ENCODE measurements at places on chromosomes 7 and 10.
A peak's percentile ranks its signal among the peaks of the same experiment; 100 is the strongest.

DNA sequence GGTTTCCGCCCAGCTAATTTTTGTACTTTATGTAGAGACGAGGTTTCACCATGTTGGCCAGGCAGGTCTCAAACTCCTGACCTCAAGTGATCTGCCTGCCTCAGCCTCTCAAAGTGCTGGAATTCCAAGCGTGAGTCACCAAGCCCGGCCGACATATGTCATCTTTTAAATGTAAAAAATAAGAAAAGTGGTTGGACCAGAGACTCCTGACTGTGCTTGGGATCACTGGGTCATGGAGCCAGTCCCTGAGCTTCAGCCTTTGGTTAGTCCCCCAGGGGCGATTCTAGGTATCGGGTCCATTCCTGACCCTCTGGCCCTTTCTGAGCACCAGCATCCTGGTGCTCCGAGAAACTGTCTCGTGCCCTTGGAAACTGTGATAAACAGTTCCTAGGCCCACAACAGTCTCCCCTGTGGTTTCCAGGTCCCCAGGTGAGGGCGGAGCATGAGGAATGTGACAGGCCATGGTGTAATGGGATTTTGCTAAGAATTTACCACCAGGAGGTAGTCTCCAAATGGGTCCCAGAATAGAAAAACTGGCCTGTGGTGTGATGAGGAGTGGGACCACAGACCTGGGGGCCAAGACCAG lies 32.8 kb downstream of the UBTD1 start:
- no peak for DNase-seq

- DNase-seq, result no peak
Observed at GRCh38 chr7:117582219-117582704, 102.4 kb downstream of the CFTR start.

DNA sequence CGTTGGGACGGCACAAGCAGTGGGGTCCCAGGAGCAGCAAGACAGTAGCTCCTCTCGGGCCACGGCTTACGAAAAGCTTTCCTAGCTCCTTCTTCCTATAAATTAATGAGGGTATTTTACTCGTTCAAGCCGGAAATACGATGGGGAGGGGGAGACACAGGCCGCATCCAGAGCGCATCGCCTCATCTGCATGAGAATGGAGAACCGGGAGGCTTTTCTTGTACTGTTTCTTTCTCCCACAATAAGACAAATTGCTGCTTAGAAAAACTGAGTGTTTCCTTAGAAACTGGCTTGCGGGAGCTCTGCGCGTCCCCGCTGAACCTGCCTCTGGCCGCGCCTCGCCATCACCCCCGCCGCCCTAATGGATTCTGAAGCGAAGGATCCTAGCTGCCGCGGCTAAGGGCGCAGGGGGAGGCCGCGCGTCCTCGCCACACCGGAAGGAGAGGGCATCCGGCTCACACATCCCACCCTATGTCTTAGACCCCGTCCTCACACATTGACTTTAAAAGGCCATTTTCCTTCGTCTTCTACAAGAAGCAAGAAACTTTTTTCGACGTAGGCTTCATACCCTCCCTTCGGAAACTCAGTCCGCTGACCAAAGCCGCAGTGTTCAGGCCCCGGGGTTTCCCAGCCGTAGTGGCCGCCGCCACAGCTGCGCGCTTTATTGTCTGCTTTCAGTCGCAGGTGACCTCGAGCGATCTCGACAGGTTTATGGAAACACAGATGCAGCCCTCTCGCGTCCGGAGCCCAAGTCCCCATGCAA lies 8.8 kb downstream of the NXPH1 start:
- DNase-seq, result peak; percentile 49

- DNase-seq, result peak; percentile 33
Observed at GRCh38 chr7:16066805-16067459, 354.4 kb downstream of the CRPPA start.

DNA sequence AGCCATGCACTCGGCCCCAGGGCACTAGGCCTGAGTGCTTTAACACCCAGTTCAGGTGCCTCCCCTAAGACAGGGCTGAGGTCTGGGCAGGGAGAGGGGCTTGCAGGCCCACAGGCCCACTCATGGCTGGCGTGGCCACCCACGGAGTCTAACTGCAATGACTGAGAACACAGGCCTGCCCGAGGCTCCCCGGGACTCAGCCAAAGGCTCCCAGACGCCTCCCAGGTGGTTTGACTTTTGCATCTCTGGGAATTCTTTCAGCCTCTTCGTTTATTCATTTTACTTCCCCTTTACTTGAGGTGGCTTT lies 37.3 kb downstream of the PTPRN2 start:
- no peak for DNase-seq

DNA sequence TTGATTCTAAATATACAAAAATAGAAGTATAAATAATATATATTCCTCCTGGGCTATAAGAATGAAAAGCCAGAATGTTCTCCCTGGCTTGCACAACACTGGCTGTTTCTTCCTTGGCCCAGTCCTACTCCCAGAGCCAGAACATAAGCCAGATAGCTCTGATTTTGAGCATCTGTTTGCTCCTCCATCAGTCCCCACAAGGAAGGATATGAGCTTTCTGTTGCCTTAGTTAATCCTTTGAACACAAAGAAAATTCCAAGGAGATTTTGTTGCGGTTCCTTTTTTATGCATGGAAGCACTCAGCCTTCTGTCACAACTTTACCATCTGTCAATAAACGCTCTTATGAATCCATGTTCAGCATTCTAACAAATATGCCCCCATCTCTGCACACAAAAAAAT lies 361.8 kb downstream of the IPMK start:
- peak; percentile 86 for DNase-seq

GRCh38 chr7:87933953-87934698 lies at the start of gene ADAM22:
ADAM22 (plus strand) TSS chr7:87934251; CDS start chr7:87934466, 215 bp downstream.
- peak; percentile 96 for DNase-seq

GRCh38 chr10:128892005-128892404 lies 575.0 kb upstream of the MGMT start:
- no peak for DNase-seq

DNA sequence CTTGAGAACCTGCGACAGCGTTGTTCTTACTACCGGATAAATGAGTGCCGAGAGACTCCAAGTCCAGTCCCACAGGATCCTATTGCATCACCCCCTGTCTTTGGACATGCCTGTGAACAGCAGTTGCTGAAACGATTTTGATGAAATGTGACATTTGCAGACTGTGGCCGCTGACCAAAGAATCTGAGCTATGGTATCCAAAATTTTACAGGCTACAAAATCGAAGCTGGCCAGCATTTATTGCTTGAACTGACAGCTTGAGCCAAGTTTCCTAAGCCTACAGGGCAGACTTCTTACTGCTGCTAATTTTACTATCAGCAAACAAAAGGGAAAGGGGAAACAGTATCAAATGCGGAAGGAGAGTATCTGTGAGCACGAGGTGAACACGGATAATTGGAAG lies 12.1 kb upstream of the NPVF start:
- no peak for DNase-seq

- DNase-seq, result no peak
Observed at GRCh38 chr7:6323967-6324701, 51.7 kb upstream of the CYTH3 start.

DNA sequence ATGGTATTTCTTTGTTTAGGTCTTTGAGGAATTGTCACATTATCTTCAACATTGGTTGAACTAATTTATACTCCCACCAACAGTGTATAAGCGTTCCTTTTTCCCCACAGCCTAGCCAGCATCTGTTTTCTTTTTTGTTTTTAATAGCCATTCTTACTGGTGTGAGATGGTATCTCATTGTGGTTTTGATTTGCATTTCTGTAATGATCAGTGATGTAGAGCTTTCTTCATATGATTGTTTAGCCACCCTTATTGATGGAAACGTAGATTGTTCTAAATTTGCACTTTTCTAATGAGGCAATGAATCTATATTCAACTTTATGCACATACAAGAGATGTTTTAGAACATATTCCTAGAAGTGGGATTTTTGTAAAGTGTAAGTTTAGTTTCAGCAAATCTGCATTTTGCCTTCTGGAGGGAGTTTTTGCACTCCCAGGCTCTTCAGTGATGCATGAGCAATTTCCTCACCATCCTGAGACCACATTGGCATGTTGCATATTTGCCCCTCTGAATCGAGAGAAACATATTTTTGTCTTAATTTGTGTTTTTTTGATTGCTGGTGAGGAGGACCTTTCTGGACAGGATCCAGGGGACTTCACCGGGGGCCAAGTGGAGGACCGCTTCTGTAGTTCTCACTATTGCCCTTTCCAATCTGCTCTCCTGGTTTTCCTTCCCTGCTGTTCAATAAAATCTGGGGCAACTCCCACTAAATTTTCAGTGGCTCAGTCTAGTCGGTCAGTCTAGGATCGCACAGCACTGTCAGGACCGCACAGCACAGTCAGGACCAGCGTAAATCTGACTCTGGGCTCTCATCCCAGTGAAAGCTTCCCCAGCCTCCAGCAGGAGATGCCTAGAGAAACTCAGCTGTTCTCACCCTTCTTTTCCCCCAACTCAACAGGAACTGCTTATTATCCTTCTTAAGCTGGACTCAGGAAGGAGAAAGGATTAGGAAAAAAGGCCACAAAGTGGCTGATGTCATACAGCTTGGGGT lies 157.0 kb downstream of the PTPN20 start:
- DNase-seq, result no peak

- DNase-seq, result no peak
Observed at GRCh38 chr10:27635290-27635689, 110.3 kb downstream of the MKX start.

- DNase-seq, result no peak
Observed at GRCh38 chr7:74233655-74234285, 20.4 kb downstream of the RFC2 start.

DNA sequence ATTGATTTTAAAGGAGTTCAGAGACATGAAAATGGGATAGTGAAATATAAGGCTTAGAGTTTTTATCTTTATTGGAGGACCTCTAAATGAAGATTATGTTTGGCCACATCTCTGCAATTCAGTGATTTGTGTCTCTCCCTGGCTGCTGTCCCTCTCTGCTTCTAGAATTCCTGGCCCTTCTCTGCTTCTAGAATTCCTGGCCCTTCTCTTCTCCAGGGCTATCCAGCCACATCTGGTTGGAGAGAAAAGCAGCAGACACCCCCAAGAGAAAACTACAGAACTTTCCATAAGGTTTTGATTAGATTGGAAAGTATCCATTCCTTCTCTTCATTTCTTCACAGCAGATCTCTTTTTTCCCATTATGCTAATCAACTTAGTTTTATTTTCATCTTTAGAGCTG lies 135.5 kb downstream of the NPY start:
- DNase-seq, result no peak

- DNase-seq, result no peak
Observed at GRCh38 chr7:158946329-158946728, 90.0 kb downstream of the DYNC2I1 start.

GRCh38 chr10:14240253-14241189 lies 90.2 kb downstream of the FRMD4A start:
- peak; percentile 13 for DNase-seq

GRCh38 chr10:124642088-124642710 lies 102.0 kb downstream of the FAM53B start:
- peak; percentile 25 for DNase-seq

DNA sequence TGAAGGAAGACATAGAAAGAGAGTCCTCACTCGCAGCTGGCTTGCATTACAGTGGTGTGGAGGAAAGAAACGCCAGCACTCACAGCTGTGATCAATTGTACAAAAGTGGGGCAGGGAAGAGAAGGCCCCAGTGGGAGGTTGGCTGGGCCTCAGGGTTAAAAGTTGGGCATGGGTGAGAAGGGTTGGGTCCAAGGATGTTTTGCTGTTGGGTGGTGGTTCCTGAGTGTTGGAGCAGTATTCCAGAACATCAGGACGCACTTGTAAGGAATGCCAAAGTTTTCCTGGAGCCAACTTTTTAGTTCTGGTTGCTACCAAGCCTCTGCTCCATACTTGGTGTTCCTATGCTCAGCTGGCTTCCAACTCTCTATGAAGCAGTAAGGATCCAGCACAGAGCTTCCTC lies 55.4 kb upstream of the MKRN1 start:
- DNase-seq, result no peak

GRCh38 chr10:16606421-16606820 lies 84.7 kb upstream of the C1QL3 start:
- no peak for DNase-seq

GRCh38 chr10:102775935-102776669 lies 32.4 kb downstream of the WBP1L start:
- no peak for DNase-seq

DNA sequence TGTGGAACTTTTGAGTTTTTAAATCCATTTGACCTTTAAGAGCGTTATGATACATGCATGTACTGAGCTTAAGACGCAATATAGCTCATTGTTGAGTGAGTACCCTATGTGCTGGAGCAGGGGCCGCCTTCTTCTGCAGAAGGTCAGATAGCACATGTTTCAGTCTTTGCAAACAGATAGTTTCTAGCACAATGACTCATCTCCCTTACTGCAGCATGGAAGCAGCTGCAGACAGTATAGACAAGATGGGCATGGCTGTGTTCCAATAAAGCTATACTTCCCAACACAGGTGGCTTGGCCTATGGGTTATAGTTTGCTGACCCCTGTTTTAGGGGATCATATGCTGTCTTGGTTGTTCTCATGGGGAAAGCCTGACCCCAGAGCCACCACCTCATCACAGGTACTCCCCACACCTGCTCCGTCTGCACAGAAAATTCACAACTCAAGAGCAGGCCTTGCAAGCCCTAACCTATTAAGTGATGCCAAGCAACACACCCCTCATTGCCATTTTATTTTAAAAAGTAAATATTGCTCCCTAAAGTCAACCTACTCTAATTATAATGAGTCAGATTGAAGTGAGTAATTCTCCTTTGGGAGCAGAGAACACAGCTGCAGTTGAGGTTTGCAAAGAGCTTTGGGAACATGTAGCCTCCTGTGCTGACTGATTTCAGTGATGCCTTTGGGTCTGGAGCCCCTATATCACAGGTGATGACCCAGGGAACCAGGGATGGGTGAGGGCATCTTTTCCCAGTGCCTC lies 330.1 kb downstream of the PAXIP1 start:
- DNase-seq, result no peak

- DNase-seq, result no peak
Observed at GRCh38 chr10:125249948-125250347, 89.6 kb upstream of the CTBP2 start.

DNA sequence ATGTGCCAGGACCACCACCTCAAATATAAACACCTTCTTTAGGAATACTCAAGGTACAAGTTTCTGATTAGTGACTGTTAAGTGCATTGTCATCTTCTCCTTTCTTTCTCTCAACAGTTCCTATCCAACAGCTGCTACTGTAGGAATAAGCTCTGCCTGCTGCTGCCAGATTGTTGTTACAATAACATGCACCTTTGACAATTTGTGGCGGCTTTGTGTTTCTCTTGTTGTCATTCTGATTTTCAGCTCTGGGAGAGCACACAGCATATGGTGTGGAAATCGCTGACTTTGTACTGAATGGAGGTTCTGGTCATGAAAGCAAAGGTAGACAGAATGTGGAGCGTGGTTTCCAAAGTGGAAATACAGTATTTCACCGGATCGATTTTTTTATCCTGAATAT lies 182.8 kb downstream of the SEC23IP start:
- DNase-seq, result peak; percentile 56

All from NCI-H524 (cell line).